CD4-positive, alpha-beta T cell (primary cell): ENCODE measurements at places on chromosomes 16 and 17.

DNA sequence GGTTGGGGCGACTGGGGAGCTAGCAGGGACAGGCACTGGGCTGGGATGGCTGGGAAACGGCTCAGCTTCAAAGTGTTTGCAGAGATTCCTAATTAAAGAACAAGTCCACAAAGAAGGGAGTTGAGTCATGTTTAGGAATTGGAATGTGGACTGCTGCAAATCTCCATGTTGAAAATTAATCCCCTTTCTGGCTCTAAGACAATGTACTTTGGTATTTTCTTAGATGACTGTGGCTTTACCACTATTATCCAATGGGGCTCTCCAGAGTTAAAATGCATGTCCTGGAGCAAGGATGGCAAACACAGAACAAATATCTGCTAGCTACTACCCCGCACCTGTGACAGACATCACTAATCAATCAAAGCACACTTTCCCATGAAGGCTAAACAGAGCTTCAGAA, 22.2 kb upstream of the WSCD1 start:
- H3K4me3 ChIP-seq, result no peak overlapping the region
- DNase-seq, result no peak
- no peaks in the 10 kb centered on the region for H3K27me3 ChIP-seq

- H3K27ac ChIP-seq, result no peak overlapping the region
- H3K4me1 ChIP-seq, result peaks cover 14% of the 10 kb centered on the region
- H3K36me3 ChIP-seq, result no peaks in the 10 kb centered on the region
- no peaks in the 10 kb centered on the region for H3K27me3 ChIP-seq
Observed at GRCh38 chr17:77233635-77234334, 93.0 kb downstream of the SEC14L1 start.

GRCh38 chr16:75865736-75866135, 139.4 kb upstream of the CPHXL start:
- no peak for DNase-seq
- no peak overlapping the region for H3K27ac ChIP-seq
- no peaks in the 10 kb centered on the region for H3K36me3 ChIP-seq
- H3K4me3 ChIP-seq, result no peak overlapping the region

DNA sequence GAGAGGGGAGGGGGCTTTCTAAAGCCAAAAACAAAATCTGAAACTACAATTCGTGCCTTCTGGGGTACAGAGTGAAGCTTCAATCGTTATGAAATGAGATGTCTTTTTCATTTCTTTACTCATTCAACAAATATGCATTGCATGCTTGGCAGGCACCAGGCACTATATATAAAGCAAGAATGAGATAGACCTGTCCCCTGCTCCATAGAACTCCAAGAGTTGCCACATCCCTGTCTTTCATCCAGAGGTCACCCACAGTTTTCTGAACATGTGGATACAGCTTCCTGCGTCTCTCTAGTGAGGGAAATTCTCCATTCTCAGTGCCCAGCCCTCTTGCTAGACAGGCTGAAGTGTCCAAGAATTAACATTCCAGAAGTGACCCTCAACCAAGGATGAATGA, 343.2 kb upstream of the MAF start:
- H3K4me3 ChIP-seq, result no peak overlapping the region
- H3K27me3 ChIP-seq, result no peaks in the 10 kb centered on the region
- no peak overlapping the region for H3K27ac ChIP-seq
- no peaks in the 10 kb centered on the region for H3K4me1 ChIP-seq
- no peaks in the 10 kb centered on the region for H3K36me3 ChIP-seq
- no peak for DNase-seq

GRCh38 chr17:76597156-76598003, 11.7 kb upstream of the ST6GALNAC2 start:
- H3K4me1 ChIP-seq, result peaks cover 17% of the 10 kb centered on the region
- no peak for DNase-seq
- no peak overlapping the region for H3K27ac ChIP-seq
- no peaks in the 10 kb centered on the region for H3K27me3 ChIP-seq
- no peak overlapping the region for H3K4me3 ChIP-seq

DNA sequence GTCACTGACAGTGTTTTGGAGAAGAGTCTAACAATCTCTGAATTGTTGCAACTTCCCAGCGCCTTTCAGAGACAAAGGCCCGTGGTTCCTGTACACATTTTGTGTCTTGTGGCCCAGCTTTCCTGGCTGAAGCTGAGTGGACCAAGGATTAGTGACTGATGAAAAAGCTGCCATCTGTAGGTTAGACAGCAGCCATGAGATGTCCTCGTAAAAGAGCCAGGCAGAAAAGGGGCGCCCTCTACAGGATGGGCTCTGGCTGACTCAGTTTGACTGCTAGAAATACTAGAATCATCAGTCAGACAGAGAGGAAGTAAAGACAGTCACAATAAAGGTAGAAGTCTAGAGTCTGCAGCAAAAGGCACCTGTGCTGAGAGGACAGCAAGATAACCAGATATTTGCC, 26.5 kb upstream of the NF1 start:
- no peak overlapping the region for H3K4me3 ChIP-seq
- H3K27ac ChIP-seq, result no peak overlapping the region
- no peaks in the 10 kb centered on the region for H3K4me1 ChIP-seq
- DNase-seq, result peak; percentile 37
- no peaks in the 10 kb centered on the region for H3K27me3 ChIP-seq

GRCh38 chr17:77160091-77160874, 19.5 kb downstream of the SEC14L1 start:
- no peaks in the 10 kb centered on the region for H3K36me3 ChIP-seq
- H3K27ac ChIP-seq, result no peak overlapping the region
- H3K4me3 ChIP-seq, result no peak overlapping the region
- no peak for DNase-seq
- peaks cover 14% of the 10 kb centered on the region for H3K4me1 ChIP-seq

- H3K27ac ChIP-seq, result no peak overlapping the region
- H3K27me3 ChIP-seq, result peaks cover 14% of the 10 kb centered on the region
- no peak overlapping the region for H3K4me3 ChIP-seq
- no peaks in the 10 kb centered on the region for H3K4me1 ChIP-seq
- no peaks in the 10 kb centered on the region for H3K36me3 ChIP-seq
Observed at GRCh38 chr17:32960815-32961214, 30.8 kb upstream of the SPACA3 start.

- H3K36me3 ChIP-seq, result no peaks in the 10 kb centered on the region
- peaks cover 1% of the 10 kb centered on the region for H3K27me3 ChIP-seq
- no peak overlapping the region for H3K27ac ChIP-seq
- H3K4me3 ChIP-seq, result no peak overlapping the region
- H3K4me1 ChIP-seq, result no peaks in the 10 kb centered on the region
- DNase-seq, result no peak
Observed at GRCh38 chr16:86778108-86778745, 199.9 kb downstream of the FOXL1 start.

GRCh38 chr17:32927201-32927723, 691 bp upstream of the TMEM98 start:
- no peaks in the 10 kb centered on the region for H3K36me3 ChIP-seq
- H3K27ac ChIP-seq, result no peak overlapping the region
- DNase-seq, result no peak
- peaks cover 6% of the 10 kb centered on the region for H3K4me1 ChIP-seq

DNA sequence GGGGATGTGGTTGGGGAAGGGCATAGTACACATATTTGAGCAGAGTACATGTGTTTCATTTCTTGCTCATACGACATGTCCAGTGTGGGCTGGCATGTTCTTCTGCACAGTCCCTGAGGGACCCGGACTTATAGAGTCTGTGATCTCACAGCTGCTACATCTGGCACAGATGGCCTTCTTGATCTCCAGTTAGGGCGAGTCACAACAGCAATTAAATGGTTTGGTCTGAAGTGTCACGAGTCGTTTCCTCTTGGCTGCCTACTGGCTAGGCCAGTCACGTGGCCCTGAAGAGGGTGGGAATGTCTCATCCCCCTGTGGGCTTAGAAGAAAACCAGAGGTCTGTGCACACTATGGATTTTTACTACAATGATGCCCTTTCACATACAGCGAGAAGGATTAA, 443.6 kb downstream of the WWOX start:
- H3K4me3 ChIP-seq, result no peak overlapping the region
- no peak overlapping the region for H3K27ac ChIP-seq
- H3K4me1 ChIP-seq, result no peaks in the 10 kb centered on the region
- DNase-seq, result no peak

GRCh38 chr17:27363326-27363725, 69.4 kb downstream of the WSB1 start:
- no peak overlapping the region for H3K4me3 ChIP-seq
- H3K27ac ChIP-seq, result no peak overlapping the region
- DNase-seq, result no peak
- no peaks in the 10 kb centered on the region for H3K27me3 ChIP-seq
- H3K36me3 ChIP-seq, result no peaks in the 10 kb centered on the region

DNA sequence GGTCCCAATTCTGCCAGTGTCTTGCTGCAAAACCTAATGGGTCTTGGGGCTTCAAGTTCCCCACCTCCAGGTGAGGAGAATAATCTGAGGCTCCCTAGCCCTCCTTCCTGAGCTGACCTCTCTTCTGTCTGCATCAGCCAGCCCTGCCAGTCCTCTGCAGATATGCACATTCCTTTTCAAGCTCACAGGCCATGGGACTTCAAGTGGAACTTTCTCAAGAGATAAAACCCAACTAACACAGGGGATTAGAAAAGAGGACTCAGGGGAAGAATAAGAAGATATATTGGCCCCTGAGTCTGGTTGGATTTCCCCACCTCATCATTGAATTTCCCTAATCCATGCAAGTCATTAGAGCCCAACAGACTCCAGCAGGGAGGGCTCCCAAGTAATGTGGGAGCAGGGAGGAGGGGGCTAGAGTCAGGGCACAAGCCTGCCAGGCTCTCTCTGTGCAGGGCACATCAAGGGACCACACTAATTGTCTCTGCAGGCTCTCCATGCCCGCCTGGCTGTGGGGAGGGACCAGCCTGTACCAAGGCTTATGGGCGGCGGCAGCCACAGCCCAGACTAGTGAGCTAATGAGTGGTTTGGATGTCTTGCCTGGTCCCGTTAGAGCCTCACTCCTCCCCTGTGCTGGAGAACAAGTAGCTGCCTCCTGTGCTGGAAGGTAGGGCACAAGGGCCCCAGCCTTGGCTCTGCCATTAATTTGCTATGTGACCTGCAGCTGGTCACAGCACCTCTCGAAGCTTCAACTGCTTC, 1.2 kb downstream of the KRT14 start:
- no peaks in the 10 kb centered on the region for H3K36me3 ChIP-seq
- no peak for DNase-seq
- no peak overlapping the region for H3K4me3 ChIP-seq
- no peaks in the 10 kb centered on the region for H3K4me1 ChIP-seq
- no peak overlapping the region for H3K27ac ChIP-seq

- H3K4me1 ChIP-seq, result peaks cover 13% of the 10 kb centered on the region
- H3K27me3 ChIP-seq, result no peaks in the 10 kb centered on the region
- H3K36me3 ChIP-seq, result peaks cover 82% of the 10 kb centered on the region
- no peak overlapping the region for H3K27ac ChIP-seq
Observed at GRCh38 chr17:35017021-35017420, 36.7 kb downstream of the LIG3 start.

GRCh38 chr16:1300664-1301476, 8.6 kb upstream of the UBE2I start:
- H3K4me1 ChIP-seq, result peaks cover 45% of the 10 kb centered on the region
- H3K4me3 ChIP-seq, result no peak overlapping the region
- DNase-seq, result peak; percentile 66
- no peaks in the 10 kb centered on the region for H3K36me3 ChIP-seq

GRCh38 chr17:79034931-79035485, 11.0 kb downstream of the C1QTNF1 start:
- H3K27me3 ChIP-seq, result no peaks in the 10 kb centered on the region
- no peaks in the 10 kb centered on the region for H3K4me1 ChIP-seq

DNA sequence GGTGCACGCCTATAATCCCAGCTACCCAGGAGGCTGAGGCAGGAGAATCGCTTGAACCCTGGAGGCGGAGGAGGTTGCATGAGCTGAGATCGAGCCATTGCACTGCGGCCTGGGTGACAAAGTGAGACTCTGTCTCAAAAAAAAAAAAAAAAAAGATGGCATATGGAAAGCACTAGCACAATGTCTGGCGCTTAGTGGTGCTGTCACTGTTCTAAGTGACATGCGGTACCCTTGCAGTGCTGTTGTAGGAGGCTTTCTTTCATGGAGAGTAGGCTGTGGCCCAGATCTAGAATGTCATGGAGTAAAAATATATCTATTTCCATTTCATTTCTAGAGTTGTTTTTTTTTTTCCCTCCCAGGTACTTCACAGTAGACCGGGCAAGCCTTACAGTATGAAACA, 14.6 kb upstream of the METTL9 start:
- H3K4me3 ChIP-seq, result no peak overlapping the region
- H3K4me1 ChIP-seq, result peaks cover 6% of the 10 kb centered on the region
- no peak overlapping the region for H3K27ac ChIP-seq
- no peaks in the 10 kb centered on the region for H3K36me3 ChIP-seq

GRCh38 chr16:1469693-1470201, 5.1 kb downstream of the CLCN7 start:
- peaks cover 2% of the 10 kb centered on the region for H3K36me3 ChIP-seq
- no peaks in the 10 kb centered on the region for H3K27me3 ChIP-seq
- no peak for DNase-seq
- no peak overlapping the region for H3K27ac ChIP-seq

DNA sequence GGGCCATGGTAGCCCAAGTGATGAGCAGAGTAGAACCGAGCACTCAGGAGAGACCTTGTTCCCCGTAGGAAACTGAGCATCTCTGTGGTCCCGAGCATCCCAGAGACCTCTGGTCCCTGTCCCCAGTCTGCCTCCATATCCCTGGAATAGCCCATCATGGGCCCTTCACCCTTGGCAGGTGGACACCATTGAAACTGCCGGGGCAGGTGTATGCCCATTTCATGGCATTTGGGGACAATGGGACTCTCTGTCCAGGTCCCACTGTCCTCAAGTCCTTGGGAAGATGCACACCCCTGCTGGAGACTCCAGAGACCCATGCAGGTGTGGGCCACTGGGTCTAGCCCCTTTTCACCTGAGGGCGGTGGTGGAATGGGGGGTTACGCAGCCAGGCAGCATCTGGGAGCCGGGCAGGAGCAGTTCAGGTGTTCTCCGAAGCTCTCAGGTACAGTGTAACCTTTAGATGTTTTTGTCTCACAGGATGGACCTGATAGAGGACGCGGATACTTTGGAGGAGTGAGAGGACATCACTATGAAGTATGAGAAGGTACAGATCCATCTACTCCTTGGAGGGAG, 75.9 kb downstream of the GOSR1 start:
- no peak overlapping the region for H3K27ac ChIP-seq
- DNase-seq, result no peak
- H3K4me3 ChIP-seq, result no peak overlapping the region
- H3K4me1 ChIP-seq, result no peaks in the 10 kb centered on the region

DNA sequence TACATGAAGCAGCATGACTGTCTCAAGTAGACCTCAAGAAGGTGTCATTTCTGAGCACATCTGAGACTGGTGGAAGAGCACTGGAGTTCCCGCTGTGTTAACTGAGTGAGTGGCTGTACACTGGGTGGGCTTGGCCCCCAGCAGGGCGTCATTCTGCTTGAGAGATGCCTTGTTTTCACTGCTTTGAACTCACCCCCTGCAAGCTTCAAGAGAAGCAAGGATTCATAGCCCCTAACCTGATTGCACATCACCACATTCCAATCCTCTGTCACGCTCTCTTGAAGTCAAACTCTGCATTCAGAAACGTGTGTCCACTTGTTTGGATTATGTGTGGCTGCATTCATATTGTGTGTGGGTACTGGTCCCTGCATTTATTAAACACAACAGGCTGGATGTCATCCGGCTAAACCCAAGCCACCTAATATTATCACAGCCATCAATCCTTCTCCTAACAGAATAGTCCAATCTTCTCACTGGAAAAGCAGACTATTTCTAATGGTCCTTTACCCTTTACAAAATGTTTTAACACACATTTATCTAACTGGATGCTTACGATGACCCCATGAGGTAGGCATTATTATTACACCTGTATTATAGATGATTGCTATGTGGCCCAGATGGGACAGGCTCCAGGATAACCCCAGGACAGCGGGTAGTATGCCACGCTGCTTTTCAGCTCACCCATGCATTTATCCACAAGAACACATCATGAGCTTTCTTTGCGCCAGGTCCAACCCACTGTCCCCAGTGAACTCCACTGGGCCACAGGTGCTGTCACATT, 76.3 kb downstream of the USP31 start:
- H3K27me3 ChIP-seq, result no peaks in the 10 kb centered on the region
- no peaks in the 10 kb centered on the region for H3K4me1 ChIP-seq
- H3K27ac ChIP-seq, result no peak overlapping the region
- peaks cover 15% of the 10 kb centered on the region for H3K36me3 ChIP-seq
